ENCODE measurements at places on chromosomes 4 and X.

GRCh38 chrX:154419189-154419588, 7.8 kb downstream of the TAFAZZIN start:
- DNase-seq, result no peak

DNA sequence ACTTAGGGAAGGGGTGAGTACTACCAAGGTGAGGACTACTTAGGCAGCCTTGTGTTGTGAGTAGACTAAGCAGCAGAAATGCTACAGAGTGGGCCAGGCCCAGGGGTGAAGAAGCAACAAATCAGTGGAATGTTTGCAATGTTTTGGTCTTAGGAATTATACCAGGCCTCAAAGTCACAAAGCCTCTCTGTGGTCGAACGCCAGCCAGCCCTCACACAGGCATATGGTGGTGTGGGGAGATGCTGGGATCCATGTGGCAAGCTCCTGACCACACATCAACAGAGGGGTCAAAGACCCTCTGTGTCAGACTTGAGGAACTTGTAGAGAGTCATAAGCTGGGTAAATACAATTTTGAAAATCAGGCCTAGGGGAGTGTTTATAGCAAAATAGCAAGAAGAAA, 153.8 kb upstream of the KLF3 start:
- no peak for DNase-seq

- no peak for DNase-seq
Observed at GRCh38 chr4:56979421-56980072, 851 bp downstream of the POLR2B start.

- DNase-seq, result no peak
Observed at GRCh38 chr4:115126491-115126890, 13.1 kb upstream of the NDST4 start.

DNA sequence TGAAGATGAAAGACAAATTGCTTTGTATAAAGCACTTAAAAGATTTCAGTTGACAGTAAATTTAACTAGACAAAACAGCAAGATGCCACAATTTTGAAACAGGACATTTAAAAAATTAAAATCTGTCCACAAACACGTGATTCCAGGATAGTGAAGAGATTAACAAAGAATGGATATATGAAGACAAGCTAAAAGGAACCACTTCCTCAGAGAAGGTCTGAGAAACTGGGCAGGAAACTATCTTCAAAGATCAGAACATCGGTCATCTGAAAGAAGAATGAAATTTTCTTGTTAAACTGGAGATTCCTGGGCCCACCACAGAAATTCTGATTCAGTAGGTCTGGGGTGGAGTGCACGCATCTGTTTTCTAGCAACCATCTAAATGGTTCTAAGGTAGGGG, 1.4 kb downstream of the RWDD4 start:
- DNase-seq, result no peak

- DNase-seq, result no peak
Observed at GRCh38 chr4:70994069-70994366, 569 bp downstream of the DCK start.

DNA sequence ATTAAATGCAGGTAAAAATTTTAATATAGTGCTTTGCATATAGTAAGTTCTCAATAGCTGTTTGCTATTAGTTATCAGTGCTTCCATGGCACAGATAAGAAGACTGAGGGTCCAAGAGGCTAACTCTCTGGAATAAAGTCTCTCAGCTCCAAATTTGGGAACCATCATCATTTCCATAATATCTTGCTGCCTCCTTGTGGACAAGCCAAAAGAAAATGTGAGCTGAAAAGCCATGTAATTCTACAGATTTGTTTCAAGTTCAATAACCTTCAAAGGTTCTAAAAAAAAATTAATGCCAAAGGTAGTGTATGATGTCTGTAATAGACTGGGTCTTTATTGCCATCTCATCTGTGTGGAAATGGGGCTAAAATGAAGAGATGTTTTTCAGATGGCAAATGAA, 136.9 kb upstream of the VCX start:
- DNase-seq, result no peak
